ENCODE measurements at places on chromosomes 2 and 18.

- DNase-seq = no peak
Observed at GRCh38 chr2:148162871-148163270, 142.0 kb downstream of the MBD5 start.

GRCh38 chr2:182379241-182379640 lies 47.6 kb downstream of the PDE1A start:
- no peak for DNase-seq

- DNase-seq = no peak
Observed at GRCh38 chr2:134232868-134233727, 20.8 kb upstream of the MGAT5 start.

DNA sequence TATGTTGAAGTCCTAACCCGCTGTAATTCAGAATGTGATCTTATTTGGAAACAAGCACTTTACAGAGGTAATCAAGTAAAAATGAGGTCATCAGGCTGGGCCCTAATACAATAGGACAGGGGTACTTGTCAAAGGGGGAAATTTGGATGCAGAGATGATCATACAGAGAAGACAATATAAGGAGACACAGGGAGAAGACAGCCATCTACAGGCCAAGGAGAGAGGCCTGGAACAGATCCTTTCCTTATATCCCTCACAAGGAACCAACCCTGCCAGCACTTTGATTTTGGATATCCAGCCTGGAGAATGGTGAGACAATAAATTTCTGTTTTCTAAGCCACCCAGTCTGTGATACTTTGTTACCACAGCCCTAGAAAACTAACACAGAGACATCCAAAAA lies 104.3 kb downstream of the METTL4 start:
- DNase-seq = no peak

GRCh38 chr2:44599130-44599529 lies 237.4 kb downstream of the CAMKMT start:
- no peak for DNase-seq

DNA sequence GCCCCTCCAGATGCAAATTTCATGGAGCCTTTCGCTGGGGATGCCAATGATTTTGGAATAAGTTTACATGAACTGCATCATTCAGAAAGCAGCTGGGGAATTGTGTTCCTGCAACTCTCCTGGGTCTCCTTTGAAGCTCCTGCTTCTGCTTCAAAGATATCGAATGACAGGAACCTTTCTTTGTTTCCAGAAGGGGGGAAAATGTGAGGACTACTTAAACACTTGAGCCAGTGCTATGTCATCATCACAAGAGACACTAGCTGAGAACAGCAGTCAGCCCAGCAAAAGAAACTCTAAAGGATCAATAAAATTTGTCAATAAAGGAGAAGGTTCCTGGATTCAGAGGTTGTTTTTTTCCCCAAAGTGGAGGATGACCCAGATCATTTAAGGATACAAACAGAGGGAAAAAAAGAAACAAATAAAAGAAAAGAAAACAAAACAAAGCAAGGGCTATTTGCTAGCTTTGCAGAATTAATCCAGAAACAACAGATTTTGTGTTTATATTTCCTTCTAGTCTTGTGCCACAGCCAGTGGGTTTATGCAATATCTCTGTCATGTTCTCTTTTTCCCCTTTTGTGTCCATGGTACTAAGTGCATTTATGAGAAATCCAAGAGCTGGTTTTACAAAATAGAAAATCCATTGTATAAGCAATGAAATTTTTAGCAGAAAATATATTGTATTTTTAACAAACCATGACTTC lies 463.7 kb downstream of the CDH2 start:
- DNase-seq = no peak

DNA sequence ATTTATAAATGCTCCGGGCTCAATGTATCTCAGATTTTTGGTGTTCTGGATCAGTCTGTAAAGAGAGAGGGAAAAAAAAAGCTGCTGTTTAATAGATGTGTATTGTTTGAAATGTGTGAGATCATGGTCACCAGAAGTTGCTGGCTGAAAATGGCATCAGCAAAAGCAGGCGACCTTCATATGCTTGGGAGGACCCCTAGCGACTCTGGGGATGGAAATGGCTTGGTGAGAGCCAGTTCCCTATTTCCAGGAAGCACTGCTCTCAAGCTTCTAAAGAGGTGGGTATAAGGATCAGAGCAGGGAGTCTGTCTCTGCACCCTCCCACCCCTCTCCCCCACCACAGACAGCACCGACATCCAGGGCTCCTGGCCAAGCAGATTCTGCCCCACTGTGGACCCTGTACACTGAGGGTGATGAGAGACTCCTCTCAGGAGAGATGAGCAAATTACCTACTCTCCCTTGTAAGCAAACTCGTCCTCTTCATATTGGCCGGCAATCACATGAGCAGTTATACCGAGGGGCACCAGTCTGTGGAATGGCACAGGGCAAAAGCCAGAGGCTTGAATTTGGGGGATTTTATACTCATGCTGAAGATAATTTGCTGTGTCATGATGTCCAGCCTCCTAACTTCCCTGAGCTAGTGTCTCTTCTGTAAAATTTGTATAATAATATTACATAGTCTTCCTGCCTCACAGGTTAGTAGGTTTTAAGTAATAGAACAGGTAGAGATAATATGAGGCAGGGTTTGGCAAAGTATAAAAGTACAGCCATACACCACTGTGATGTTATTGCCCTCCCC lies 29.6 kb downstream of the LHCGR start:
- DNase-seq = no peak

- DNase-seq = no peak
Observed at GRCh38 chr2:70965506-70965905, 12.9 kb upstream of the ANKRD53 start.

GRCh38 chr2:234966340-234966739 lies 14.5 kb downstream of the SH3BP4 start:
- DNase-seq = no peak

DNA sequence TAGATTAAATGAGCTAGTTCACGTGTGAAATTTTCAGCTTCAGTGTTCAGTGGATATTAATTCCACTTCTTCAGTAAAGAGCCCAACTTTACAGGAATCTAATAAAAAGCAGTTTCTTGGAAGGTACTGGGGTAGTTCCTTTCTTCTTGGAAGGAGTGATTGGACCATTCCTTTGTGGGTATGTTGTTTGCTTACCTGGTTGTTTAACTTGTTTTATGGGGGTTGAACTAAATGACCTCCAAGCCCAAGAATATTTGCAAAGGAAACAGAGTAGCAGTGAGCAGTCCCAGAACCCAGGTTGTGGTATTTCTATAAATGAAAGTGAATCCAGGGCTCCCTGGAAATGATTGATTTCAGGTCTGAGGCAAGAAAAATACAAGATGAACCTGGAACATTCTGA lies 31.4 kb downstream of the KCNJ13 start:
- DNase-seq = no peak

DNA sequence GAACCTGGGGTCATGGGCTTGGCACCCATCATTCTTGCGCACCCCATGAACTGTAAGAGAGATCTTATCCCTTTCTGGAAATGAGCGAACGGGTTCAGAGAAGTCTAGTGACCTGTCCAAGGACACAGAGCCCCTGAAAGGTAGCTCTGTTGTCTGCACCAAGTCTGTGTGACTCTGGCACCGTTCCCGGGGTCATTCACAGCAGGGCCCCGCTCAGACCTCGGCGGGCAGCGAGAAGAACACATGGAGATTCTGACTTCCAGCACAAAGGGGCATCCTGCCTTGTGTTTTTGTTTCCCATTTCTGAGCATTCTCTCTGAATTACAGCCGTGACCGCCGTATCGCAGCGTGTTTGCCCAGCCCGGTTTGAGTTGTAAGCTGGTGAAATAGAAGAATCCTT lies 231.7 kb downstream of the KLHL29 start:
- DNase-seq = peak; percentile 57

GRCh38 chr2:205141381-205141780 lies 540.9 kb upstream of the NRP2 start:
- no peak for DNase-seq

DNA sequence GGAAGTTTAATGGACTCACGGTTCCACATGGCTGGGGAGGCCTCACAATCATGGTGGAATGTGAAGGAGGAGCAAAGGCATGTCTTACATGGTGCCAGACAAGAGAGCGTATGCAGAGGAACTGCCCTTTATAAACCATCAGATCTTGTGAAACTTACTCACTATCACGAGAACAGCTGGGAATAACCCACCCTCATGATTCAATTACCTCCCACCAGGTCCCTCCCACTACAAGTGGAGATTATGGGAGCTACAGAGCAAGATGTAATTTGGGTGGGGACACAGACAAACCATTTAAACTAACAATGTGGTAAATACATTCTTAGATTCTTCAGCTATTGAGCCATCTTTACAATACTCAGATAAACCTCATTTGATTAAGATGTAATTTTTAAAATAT lies 176.1 kb downstream of the SH3BP4 start:
- no peak for DNase-seq

GRCh38 chr2:14558335-14558919 lies 74.1 kb upstream of the LRATD1 start:
- no peak for DNase-seq

GRCh38 chr2:66174491-66174890 lies 260.4 kb upstream of the MEIS1 start:
- DNase-seq = no peak

- no peak for DNase-seq
Observed at GRCh38 chr2:163859951-163860350, 124.1 kb upstream of the FIGN start.

- DNase-seq = no peak
Observed at GRCh38 chr2:162053808-162054155, 20.2 kb downstream of the DPP4 start.

- DNase-seq = no peak
Observed at GRCh38 chr18:37534627-37535026, 31.0 kb downstream of the CELF4 start.

DNA sequence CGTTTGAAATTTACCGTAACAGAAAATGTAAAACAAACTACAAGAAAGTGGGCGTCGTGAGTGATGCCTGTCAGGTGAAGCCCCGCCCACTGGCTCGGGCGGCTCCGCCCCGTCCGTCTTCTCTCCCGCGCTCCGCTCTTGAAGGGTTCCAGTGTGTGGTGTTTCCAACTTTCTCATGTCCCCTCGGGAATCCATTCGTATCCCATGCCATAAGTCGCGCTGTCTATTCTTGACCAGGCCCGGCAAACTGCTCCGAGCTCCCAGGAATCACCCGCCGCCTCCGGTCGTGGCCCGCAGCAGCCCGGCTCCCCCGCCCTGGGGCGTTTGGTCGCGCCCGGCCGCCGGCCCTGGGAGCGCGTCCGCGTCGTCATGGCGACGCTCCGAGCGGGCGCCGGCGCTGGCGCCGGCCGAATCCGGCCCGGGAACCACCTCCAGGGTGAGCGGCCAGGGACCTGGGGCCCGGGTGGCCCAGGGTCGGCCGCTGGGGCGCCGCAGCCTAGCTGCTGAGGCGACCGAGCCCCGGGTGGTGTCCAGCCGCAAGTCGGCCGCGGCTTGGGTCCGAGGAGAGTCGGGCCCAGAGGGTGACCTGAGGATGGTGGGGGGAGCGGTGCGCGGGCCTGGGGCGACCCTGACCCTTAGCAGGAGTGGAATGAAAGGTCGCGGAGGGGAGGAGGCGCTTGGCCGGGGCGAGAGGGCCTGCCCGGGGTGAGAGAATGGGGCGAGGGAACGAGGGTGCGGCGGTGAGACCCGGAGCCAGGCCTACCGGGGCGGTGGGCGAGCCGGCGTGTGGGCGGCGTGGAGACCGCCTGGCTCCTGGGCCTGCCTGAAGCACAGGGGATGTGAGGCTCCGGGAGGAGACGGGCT lies at the start of gene CFAP221:
CFAP221 (plus strand) TSS at position 375 of the 864 bp plus-strand sequence. CDS start 1,683 bp downstream, outside the sequence.
- peak; percentile 45 for DNase-seq

DNA sequence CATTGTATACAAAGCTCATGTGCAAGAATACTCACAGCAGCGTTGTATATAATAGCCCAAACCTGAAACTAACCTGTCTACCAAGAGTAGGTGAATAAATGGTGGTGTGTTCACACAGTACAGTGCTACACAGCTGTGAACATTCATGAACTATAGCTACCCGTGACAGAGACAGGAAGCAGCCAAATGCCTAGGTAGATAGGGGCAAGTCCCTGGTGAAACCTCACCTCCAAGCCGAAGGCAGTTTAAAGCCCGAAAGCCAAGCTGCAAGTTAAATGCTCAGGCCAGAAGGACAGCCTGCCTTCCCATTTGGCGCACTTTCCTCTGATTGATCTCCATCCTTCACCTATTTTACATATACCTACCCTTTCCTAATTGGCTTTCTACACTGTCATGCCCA lies 36.5 kb upstream of the IMPA2 start:
- DNase-seq = no peak

- no peak for DNase-seq
Observed at GRCh38 chr2:152415796-152416195, 80.8 kb downstream of the FMNL2 start.

DNA sequence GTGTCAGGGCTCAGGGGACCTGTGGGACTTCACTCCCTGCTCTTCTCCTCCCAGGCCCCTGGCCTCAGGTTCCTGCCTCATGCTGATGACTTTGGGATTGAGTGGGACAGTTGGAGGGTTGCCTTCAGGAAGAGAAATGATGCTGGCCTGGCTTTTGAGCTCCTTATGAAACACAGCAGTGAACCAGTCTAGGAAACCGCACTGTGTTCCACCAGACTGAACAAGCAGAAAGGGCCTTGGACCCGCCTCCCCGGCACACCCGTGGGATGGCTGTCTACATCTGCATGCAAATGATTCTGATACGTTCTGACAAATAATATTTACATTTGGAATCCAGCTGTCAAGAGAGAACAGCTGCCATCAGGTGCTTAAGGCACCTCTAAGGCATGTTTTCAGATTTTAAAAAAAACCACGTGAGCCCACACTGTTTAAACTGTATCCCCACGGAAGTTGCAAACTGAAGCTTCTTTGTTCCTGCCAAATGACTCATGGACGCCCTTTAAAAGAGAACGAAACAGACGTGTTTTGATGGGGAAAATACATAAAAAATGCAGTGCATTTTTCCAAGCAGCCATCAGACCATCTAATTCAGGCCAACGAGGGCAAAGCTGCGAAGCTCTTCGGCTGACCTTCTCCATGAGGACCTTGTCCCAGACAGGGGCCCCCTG lies 27.6 kb upstream of the ASAP2 start:
- peak; percentile 59 for DNase-seq

DNA sequence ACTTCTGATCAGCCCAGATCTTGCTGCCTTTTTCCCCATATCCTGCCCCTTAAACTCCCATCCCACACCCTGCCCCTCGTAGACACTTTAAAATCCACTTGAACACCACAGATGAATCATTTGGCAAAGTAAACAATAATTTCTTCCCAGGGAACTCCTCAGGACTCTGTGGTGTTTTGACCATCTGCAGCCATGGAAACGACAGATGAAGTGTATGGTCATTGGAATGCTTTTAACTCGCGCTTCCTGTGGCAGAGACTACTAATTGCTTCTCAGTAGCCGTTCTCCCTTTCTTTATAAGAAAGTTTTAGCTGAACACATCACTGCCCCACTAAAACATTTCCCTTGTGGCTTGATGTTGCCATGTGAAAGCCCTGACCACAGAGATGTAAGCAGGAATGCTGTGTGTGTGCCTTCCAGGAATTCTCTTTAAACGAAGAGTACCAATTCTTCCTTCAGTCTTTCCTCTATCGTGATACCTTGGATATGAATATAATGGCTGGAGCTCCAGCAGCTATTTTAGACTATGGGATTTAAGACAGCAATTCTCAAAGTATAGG lies 92.7 kb upstream of the PARD3B start:
- peak; percentile 17 for DNase-seq

GRCh38 chr2:102063487-102063911 lies 71.7 kb downstream of the IL1R2 start:
- peak; percentile 70 for DNase-seq

- peak; percentile 48 for DNase-seq
Observed at GRCh38 chr2:42021464-42021863, 26.4 kb upstream of the PKDCC start.
